ENCODE measurements at places on chromosomes 16 and 17.

GRCh38 chr17:70636517-70637133, 467.3 kb downstream of the KCNJ2 start:
- ATAC-seq = no peak

GRCh38 chr17:44602970-44603369, 45.7 kb downstream of the FZD2 start:
- ATAC-seq = no peak

DNA sequence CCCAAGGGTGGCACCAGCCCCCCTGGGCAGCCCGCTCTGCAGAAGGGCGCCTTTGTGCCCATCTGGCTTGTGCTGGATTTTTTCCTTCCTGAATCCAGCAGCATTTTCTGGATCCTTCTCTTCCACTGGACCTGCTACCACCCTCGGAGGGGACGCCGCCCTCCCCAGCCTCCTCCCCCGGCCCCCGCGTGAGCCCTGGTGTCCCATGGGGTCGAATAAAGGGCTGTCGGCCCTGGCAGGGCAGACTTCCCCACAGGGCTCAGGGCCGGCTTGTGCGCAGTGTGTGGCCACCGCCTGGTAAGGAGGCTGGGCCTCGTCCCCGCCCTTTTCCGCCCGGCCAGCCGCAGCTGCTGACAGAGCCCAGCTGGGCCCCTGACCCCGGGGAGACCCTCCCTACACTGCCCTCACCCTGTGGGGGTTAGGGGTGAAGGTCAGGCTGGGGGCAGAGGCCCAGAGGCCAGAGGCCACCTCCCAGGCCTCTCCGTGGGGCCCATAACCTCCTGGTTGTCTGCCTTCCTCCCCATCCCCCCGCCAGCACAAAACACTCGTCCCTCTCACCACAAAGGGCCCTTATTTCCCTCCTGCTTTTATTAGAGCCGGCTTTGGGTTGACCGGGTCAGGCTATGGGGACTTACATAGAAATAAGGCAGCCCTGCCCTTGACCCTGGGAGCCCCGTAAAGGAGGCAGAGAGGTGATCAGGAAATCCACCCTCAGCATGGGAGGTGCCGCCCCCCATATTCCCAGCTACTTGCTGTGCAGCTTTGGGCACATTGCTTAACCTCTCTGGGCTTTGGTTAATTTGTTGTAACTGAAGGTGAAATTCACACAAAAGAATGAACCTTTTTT, 179.3 kb upstream of the CIBAR2 start:
- peak; percentile 25 for ATAC-seq

GRCh38 chr17:42798011-42798382, 507 bp downstream of the COA3 start:
- no peak for ATAC-seq

DNA sequence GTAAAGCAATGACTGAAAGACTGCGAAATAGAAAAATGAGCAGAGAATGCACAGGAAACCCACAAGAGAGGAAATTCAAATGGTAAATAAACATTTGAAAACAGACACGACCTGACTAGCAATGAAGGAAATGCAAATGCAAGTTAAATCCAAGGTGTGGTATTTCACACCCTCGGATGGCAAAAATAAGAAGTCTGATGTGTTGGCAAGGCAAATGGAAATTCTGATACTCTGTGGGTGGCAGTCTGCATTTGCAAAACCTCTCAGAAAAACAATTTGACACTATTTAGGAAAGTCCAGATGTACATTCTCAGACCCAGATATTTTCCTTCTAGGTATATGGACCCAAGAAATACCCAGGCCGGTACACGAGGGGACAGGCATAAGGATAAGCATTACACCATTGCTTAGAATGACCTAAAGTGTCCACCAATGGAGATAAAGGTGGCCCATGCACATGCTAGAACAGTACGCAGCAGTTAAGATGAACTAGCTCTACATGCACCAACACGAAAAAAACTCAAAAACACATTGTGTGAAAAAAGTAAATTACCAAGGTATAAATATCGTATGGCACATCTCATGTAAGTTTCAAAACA, 116.7 kb downstream of the GAS7 start:
- no peak for ATAC-seq

GRCh38 chr17:40515011-40515410, 13.6 kb upstream of the TNS4 start:
- no peak for ATAC-seq

DNA sequence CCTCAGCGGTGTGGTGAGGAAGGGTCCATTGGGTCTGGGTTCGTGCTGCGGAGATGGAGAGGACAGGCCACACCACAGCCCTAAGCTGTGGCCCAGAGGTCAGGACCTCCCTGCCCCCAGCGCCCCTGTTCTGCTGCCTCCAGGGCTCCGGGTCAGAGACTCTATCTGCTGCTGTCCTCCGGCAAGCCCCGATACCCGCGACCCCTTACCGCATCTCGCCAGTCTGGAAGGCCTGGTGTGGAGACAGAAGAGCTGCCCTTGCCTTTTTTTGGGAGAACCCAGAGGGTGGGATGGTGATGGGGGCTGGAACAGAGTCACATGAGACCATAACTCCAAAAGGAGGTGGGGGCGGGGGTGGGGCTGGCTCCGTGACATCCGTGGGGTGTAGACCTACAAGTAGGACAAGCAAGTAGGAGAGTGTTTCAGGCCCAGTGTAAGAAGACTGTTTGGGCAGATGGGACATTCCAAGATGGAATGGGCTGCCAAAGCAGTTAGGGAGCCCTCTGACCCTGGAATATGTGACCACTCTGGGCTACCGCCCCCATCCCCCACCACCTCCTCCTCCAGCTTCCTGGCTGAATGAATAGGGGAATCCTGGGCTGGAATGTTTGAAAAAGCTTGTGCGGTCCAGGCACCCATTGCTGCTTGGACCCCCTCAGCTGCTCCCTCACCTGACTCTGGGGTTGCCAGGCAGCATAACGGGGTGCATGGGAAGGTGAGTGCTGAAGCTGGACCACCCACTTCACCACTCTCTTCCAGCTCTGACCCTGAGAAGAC, 1.4 kb downstream of the XYLT2 start:
- no peak for ATAC-seq

GRCh38 chr17:15381707-15382106, 40.3 kb upstream of the TEKT3 start:
- ATAC-seq = no peak

GRCh38 chr17:35732806-35733136, 1.3 kb downstream of the RASL10B start:
- no peak for ATAC-seq

- ATAC-seq = peak; percentile 4
Observed at GRCh38 chr17:42678951-42679491, 2.2 kb upstream of the PLEKHH3 start.

GRCh38 chr16:56600398-56600999, 7.9 kb upstream of the MT2A start:
- ATAC-seq = peak; percentile 53

DNA sequence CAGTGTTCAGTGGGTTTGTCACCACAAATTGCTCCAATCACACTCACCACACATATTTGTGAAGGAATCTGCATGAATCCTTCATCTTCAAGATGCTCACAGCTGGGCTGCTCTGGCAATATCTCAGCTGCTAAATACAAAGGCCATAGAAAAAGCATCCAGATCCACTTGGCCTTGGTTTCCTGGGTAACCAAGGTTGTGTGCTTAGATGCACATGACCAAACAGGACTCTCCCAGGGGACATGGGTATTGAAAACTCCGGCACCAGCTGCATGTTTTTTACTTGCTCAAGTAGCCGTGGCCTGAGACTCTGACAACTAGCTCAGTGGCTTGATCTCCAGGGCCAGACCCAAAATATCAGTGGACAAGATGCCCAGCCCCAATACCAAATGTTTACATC, 131.3 kb downstream of the CBLN1 start:
- no peak for ATAC-seq

GRCh38 chr17:82043507-82043906, 6.0 kb upstream of the DCXR start:
- no peak for ATAC-seq

- ATAC-seq = peak; percentile 77
Observed at GRCh38 chr16:88569985-88570690, at the start of gene ZC3H18. ZC3H18 (plus strand) TSS chr16:88570403; CDS start chr16:88577124, 6,721 bp downstream.

GRCh38 chr17:46072998-46073397, 73.9 kb downstream of the STH start:
- no peak for ATAC-seq

DNA sequence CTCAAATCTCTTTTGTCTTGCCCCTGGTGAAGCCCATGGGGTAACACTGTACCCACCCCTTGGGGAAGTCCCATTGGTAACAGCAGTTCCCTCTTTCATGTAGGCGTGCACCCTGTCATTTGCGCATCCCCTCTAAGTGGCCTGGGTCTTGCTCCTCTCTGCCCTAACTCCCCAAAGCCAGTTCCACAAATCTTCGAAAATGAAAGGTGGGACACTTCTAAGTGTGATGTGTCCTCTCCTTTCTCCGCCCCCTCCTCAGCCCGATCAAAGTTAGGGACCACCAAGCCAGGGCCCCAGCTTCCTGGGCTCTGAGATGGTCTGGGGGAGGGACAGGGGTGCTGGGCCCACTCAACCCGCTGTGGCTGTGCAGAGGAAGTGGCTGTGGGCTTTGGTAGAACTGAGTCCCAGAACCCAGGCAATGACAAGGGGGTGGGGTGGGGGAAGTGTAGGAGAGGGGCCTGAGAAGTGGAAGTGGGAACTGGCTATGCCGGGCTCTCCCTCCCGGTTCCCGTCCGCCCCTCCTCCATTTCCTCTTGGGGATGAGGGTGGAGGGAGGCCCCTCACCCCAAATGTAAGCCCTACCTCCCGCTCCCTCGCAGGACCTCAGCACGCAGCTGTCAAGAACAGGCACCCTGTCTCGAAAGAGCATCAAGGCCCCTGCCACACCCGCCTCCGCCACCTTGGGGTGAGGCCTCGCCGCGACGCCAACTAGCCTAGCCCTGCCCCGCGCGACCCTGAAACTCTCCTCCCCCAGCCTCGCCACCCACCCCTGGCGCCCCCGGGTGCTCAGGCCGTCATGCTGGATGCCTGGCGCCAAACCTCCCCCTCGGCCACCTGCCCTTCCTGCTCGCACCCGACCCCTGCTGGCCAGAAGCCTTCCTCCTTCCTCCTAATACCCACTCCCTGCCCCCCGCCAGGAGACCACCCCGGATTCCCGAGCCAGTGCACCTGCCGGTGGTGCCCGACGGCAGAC, 8.7 kb downstream of the ABI3 start:
- no peak for ATAC-seq

DNA sequence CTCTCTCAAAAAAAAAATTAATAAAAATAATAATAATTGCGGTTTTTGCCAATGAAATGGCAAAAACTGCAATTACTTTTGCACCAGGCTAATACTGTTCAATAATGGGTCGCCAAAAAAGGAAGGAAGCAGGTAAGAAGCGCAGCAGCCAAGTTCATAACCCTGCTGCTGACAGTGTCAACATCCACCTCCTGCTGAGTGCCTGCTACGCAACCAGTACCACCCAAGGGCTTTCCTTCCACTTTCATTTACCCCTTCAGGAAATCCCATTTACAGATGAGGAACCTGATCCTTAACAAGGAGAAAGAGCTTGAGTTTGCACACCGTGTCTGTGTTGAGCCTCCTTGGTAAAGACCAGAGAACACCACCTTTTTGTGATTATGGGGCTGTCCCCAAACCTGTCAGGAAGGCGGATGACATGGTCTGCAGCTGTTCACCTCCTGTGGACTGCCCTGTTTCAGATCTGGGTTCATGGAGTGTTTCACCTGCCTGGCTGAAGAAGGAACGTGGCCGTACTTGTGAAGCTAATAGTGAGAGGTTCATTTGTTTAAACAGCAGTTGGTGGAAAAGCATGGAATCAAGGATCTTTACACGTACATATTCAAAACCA, 378.0 kb downstream of the SLC39A11 start:
- no peak for ATAC-seq

DNA sequence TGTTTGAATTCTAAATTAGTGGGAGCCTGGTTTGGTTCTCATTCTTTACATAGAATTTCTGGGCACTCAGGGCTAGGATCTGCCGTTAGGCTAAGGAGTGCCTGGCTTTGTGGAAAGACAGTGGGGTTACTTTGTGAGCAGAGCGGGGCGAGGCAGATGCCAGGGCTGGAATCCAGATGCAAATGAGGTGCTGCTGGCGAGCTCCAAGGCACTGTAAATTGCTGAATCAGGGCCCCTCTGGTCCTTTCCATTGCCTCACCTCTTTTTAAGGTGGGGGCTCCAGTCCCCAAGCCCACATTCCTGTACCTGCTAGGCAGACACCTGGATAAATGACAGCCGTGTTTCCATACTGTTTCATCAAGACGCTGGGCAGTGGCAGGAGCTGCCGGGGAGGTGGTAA, 33.8 kb downstream of the PIPOX start:
- ATAC-seq = no peak

DNA sequence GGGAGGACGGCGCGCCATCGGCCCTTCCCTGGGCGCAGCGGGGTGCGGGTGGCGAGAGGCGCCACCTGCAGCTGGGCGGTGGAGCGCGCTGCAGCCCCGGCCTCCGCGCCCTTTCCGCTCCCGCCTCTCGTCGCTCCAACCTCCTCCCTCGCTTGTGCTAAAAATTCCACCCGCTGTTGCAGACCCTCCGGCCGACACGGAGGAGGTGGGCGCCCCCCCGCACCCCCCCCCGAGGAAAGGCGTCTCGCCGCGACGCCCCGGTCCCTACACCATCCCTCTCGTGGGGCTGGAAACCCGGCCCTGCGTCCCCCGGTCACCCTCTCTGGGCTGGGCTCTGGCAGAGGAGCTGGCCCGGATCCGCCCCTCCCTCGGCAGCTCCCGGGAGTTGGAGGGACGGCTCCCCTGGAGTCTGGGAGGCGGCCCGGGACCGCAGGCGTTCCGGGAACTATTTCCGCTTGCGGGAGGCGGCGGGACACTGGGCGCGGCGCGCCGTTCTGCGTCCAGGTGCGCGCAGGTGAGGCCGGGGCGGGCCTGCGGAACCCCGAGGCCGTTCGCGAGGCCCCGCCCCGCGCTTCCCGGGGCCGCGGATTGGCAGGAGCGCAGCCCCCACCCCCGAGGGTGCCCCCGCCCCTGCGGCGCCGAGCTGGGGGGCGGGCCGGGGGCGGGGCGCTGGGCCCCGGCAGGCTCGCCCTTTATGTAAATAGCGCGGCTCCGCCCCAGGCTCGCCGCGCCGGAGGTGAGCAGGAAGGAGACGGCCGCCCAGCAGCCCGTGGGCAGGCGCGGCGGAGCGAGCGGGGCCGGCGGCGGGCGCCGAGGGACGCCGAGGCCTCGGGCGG, at the start of gene LLGL2:
Gene LLGL2, plus strand, starts transcription at position 728 of the 836 bp plus-strand sequence. CDS start 17,730 bp downstream, outside the sequence.
- ATAC-seq = peak; percentile 90

- ATAC-seq = no peak
Observed at GRCh38 chr17:19414396-19415280, 3.6 kb downstream of the RNF112 start.

- peak; percentile 15 for ATAC-seq
Observed at GRCh38 chr17:48596000-48596734, 2.6 kb upstream of the HOXB5 start.

DNA sequence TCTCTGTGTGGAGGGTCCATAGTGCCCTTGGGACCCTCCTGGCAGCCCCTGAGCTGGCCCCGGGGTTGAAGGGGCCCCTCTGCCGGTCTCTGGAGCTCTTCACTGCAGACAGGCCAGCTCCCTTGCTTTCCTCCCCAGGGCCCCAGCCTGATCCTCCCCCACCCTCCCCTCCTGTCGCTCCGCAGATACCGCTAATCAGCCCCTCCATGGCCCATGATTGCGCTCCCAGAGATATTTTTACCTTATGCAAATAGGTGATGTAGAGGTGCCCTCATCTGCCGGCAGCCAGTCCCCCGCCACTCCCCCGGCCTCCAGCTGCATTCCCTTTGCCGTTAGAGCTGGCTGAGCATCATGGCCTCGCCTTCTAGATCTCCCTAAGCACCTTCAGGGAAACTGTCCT, 9.2 kb downstream of the MMP15 start:
- no peak for ATAC-seq

- no peak for ATAC-seq
Observed at GRCh38 chr16:81528256-81528655, 83.6 kb downstream of the CMIP start.

- no peak for ATAC-seq
Observed at GRCh38 chr17:34182036-34182803, 72.9 kb upstream of the CCL2 start.
